ENCODE measurements at places on chromosomes 12 and 14.

DNA sequence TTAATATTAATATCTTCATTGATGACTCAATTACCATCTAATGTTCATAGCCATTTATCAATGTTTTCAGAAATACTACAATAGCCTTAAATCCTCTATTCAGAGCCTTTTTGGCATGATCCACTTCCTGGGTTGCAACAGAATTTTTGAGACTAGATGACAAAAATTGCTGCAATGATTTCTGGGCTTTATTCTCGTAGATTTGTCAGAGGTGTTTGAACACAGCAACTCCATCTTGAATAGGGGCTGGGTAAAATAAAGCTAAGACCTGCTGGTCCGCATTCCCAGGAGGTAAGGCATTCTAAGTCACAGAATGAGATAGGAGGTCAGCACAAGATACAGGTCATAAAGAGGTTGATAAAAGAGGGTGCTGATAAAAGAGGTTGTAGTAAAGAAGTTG is 165.8 kb upstream of the CNOT2 start:
- DNase-seq: no peak

DNA sequence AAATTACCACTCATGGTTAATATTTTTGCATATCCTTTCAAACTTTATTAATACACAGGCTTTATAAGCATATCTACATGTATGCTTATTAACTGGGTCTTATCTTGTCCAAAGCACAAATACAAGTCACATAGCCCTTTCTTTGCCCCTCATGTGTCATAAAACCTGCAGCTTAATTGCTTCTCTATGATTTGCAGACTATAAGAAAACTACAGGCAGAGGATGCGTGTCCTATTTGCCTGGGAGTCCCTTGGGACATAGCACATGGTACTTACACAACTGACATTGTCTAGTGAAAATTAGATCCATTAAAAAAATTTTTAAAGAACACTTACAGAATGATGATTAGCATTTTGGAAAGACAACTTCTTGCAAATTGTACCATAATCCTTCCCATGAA is 190.5 kb upstream of the PLEKHA5 start:
- no peak for DNase-seq

GRCh38 chr14:58227096-58227819 is 17.4 kb upstream of the PSMA3 start:
- DNase-seq: no peak

DNA sequence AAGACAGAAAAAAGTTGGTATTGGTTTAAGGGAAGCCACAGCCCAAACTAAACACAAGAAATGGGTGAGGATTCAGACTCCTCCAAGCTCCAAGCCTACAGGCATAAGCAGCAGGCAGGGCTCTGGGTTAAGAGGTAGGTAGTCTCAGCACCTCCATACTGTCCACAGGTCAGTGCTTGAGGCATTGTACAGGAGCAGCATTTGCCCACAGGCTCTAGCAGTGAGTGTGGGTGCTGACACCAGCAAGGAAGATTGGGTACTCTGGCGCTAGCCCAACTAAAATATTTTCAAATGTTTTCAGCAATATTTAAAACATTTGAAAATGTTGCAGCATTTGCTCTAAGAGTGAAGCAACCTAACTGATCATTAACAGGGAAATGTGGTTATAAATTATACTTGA is 33.1 kb downstream of the FERMT2 start:
- no peak for DNase-seq

- DNase-seq: peak; percentile 64
Measured at GRCh38 chr14:37594971-37595808, at the start of the genes FOXA1 and TTC6. FOXA1 (minus strand) TSS chr14:37595249; CDS start chr14:37594972, 277 bp downstream. TTC6 (plus strand) TSS chr14:37595629; CDS start chr14:37622065, 26,436 bp downstream.

GRCh38 chr12:19901841-19902240 is 462.5 kb downstream of the AEBP2 start:
- no peak for DNase-seq

- no peak for DNase-seq
Measured at GRCh38 chr14:54200726-54201125, 196.1 kb upstream of the CDKN3 start.

DNA sequence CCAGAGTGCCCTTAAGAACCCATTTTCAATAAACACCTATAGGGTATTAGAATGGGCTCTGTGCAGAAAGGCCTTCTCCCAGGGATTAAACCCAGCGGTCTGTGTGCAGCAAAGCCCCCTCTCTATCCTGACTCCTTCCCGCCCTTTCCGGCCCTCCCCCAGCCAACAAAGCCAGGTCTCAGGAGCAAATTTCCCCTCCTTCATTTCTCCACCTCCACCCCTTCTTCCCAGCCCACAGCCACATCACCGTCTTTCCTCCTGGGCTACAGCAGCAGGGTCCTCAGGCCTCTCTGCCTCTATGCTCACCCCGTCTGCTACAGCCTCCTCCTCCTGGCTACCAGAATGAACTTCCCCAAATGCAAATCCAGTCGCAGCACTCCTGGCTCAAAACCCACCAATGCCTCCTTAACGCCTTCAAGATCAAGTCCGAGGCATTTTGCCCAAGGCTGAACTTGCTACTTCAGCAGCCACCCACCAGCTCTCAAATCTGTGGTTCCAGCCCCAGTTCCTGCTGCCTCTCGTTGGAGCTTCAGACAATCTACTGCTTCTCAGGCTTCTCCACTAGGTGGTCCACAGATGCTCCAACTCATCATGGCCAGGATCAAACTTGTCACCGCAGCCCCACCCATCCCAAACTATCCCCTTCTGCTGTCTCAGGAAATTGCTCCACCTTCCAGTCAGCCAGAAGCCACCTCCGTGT is 134.8 kb downstream of the BCL11B start:
- no peak for DNase-seq

DNA sequence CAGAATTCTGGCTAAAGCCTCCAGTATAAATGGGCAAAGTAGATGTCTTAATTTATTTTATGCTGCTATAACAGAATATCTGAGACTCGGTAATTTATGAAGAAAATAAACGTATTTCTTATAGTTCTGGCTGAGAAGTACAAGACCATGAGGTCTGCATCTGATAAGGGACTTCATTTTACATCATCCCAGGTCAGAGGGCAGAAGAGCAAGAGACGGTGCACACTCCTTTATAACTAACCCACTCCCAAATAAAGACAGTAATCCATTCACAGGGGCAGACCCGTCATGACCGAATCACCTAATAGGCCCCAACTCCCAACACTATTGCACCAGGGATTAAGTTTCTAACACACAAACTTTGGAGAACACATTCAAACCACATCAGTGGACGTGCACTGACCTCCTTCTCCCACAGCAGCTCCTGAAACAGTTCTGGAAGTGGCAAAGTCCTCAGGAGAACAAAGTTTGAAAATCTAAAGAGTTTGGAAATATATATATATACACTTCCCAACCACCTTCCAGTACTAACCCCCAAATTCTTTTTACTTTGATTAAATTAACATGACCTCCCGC is 116.5 kb downstream of the MED13L start:
- no peak for DNase-seq

DNA sequence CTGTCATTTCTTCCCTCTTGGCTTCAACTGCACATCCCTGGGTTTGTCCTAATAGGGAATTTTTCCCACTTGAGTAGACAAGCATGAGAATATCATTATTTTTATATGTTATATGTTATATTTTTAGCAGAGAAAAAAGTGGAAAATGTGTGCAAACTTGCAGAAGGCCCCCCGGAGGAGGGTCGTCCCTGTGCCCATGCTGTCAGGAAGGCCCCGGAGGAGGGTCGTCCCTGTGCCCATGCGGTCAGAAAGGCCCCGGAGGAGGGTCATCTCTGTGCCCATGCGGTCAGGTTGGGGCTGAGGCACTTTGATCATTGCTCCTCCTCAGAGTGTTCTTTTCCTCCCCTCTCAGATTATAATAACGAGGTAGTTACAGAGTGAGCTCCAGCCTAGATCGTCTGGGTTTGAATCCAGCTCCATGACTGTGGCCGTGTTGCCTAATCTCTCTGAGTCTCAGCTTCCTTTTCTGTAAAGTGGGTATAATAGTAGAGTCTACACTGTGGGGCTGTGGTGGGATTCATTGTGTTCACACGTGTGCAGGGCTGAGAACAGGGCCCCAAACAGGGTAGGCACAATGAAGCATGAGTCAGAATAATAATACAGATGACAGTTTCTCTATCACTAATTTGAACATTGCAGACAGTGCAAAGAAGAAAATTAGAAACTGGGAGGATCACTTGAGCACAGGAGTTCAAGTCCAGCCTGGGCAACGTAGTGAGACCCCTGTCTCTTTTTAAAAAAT is 33.4 kb downstream of the ELK3 start:
- no peak for DNase-seq

DNA sequence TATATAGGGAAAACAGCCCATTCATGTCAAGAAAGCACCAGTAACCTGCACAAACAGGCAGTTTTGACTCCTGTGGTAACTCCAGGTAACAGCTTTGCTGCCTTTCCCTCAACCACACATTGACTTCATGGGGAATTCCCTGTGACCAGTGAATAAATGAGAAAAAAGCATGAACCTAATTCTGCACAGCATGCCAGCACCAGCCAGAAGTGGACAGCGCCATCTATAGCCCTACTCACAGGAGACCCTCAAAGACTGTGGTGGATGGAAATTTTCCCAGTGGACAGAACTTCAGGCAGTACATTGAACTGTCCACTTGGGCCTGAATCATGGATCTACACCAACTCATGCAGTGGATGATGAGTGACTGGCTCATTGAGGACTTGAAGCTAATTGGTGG is 152.1 kb downstream of the SLC8A3 start:
- no peak for DNase-seq

DNA sequence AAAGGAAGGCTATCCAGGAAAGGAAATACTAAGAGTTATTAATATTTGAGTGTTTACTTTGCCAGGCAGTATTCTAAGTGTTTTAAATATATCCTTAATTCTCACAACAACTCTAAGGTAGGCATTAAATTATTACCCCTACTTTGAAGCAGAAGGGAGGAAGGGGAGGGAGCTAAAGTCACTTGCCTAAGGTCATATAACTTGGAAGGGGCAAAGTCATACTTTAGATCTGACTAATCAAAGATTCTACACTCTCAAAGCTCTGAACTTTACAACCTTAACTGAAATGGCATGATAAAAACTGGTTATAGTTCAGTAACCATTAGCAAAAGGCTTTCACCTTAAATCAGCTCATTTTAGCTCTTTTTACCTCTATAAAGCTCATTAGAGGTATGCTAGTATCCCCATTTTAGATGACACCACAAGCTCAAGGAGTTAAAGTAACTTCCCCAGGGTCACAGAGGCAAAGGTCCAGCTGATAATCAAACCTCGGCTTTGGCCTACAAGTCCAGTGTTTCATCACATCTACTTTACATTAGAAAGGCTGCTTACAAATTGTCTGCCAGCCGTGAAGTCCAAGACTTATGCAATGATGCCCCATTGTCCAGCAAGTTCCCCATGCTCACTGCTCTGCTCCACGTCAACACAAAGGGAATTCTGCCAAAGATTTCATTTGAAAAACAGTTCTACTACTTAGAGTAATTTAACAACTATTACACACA is 223.9 kb downstream of the MED13L start:
- DNase-seq: no peak

DNA sequence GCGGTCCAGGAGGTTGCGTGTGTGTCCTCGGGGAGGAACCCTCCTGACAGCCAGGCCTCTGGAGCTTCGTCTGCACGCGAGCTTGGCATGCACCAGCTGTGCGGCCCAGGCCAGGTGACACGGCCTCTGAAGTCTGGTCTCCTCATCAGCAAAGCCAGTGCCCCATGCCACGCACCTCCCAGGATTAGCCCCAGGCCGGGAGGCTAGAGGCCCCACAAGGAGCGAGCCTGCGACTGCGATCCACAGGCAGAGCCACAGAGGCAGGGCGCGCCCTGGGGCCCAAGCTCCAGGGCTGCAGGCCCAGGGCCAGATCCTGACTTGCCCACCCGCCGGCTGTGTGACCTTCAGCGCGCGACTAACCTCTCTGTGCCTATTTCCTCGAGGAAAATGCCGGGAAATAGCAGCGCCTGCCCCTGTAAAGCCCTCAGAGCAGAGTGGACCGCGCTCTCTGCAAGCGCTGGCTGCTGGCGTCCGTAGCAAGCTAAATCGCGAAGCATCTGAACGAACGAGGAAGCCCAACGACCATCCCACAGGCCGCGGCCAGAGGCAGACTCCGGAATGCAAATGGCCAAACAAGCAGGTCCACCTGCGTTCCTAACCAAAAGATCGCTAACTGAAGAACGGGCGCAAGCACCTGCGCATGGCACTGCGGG is 492 bp upstream of the BTBD6 start:
- DNase-seq: no peak

- no peak for DNase-seq
Measured at GRCh38 chr12:104720339-104721038, 237.6 kb downstream of the SLC41A2 start.

- no peak for DNase-seq
Measured at GRCh38 chr14:90857866-90858265, 41.6 kb upstream of the TTC7B start.

- no peak for DNase-seq
Measured at GRCh38 chr14:29062466-29062865, 295.9 kb downstream of the FOXG1 start.

GRCh38 chr14:75578786-75579337 is 442 bp downstream of the FLVCR2 start:
- peak; percentile 19 for DNase-seq

- no peak for DNase-seq
Measured at GRCh38 chr14:21182166-21182565, 26.3 kb upstream of the OR5AU1 start.

DNA sequence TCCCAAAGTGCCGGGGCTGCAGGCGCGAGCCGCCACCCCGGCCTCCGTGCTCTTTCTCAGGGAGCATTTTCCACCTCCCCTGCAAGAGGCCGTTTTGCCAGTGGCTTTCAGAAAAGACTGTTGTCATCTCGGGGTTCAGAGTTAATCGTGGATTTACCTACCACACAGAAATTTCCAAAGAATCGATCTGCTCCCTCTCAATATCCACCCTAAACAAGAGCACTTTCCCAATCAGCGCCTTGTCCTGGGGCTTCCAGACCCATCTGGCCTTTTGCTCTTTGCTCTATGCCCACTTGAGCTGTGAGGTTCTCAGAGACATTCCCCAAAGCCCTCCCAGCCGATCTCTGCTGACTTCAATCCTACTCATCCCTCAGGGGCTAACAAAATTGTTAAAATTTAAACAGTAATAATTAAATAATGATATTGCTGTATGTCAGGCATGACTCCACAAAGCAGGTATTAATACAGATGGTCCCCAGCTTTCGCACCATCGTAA is 86.6 kb downstream of the NINJ2 start:
- no peak for DNase-seq

- no peak for DNase-seq
Measured at GRCh38 chr14:52936437-52936836, 14.4 kb downstream of the FERMT2 start.
